ENCODE measurements at places on chromosomes 4 and X. TPM values are rescaled to one million over a fixed set of nuclear protein-coding genes. Genes with fewer than 3 reads are reported as not detected.

DNA sequence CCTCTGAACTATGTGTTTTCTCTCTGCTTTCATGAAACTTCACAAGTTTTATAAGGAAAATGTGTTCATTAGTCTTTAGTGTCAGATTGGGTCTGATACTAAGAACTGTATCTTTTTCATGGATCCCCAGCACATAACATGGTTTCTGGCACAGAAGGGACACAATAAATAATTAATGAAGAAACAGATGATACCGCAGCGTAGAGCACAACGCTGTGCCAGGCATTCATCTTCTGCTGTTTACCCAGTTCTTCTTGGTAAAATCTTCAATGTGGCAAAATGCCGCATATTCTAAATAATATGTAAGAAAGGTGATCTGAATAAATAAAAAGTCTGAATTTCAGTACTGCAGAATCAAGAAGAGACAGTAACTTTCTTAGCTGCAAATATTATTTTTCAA is 12.3 kb downstream of the SCARB2 start:
- DNase-seq = no peak
- no peaks in the 10 kb centered on the region for H3K27me3 ChIP-seq
- H3K4me3 ChIP-seq = no peak overlapping the region
- H3K4me1 ChIP-seq = peaks cover 39% of the 10 kb centered on the region
- H3K36me3 ChIP-seq = peaks cover 1% of the 10 kb centered on the region
- no peak overlapping the region for H3K27ac ChIP-seq

DNA sequence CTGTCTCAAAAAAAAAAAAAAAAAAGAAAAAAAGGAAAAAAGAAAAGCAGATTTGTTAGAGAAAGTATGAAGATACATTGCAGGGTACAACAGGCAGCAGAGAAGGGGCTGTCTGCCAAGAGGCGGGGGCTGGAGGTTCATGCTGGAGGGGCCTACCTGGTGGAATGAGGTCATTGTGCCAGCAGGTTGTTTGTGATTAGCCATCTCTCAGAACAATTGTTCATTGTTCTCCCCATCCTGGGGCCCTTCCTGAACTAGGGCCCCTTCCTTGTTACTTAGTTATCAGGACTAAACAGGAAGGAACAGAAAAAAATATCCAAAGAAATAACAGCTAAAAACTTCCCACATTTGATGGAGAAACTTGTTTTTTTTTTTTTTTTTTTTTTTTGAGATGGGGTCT is 14.0 kb upstream of the GPKOW start:
- peaks cover 13% of the 10 kb centered on the region for H3K36me3 ChIP-seq
- no peaks in the 10 kb centered on the region for H3K4me1 ChIP-seq
- DNase-seq = no peak
- H3K27me3 ChIP-seq = no peaks in the 10 kb centered on the region
- H3K27ac ChIP-seq = no peak overlapping the region

GRCh38 chrX:20159797-20160385 is 18.3 kb upstream of the EIF1AX start:
- H3K36me3 ChIP-seq = peaks cover 34% of the 10 kb centered on the region
- H3K4me1 ChIP-seq = no peaks in the 10 kb centered on the region
- no peak overlapping the region for H3K4me3 ChIP-seq
- no peak for DNase-seq
- H3K27ac ChIP-seq = peak overlapping the region; percentile 40

GRCh38 chr4:69831646-69832325 is 28.2 kb downstream of the SULT1E1 start:
- no peak overlapping the region for H3K4me3 ChIP-seq
- H3K4me1 ChIP-seq = peaks cover 2% of the 10 kb centered on the region
- no peak for DNase-seq
- H3K27me3 ChIP-seq = no peaks in the 10 kb centered on the region
- no peaks in the 10 kb centered on the region for H3K36me3 ChIP-seq

DNA sequence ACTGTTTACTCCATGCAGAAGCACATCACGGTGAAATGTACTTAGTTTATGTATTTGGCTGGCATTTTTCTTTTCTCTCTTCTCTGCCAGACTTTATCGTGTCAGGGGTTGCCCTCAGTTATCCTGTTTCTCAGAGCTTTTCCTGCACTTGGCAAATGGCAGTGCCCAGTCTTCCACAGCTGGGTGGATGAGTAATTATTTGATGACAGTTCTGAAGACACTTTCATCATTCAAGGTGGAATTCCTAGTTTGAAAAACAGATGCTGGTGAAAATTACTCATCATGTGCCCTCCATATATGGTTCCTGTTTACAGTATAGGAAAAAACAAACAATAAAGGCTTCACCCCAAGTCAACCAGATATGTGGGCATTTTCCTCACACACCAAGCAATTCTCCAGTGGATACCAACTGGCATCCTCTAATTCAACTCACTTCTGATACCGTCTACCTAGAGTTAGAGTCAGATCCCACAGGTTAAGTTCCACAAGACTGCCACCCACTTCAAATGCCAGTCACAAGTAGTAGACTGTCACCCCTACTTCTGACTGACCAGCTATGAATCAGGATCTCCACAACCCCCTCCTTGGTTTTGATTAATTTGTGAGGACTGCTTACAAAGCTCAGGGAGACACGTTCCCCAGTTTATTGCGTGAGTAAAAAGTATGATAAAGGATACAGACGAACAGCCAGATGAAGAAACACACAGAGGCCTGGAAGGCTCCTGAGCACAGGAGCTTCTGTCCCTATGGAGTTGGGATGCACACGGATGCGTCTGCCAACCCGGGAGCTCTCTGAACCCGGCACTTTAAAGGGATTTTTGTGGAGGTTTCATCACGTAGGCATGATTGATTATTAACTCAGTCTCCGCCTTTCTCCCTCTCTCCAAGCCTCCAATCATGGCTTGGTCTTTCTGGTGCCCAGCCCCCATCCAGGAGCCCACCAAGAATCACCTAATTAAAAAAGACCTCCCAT is 72.9 kb downstream of the CLDN34 start:
- H3K27me3 ChIP-seq = no peaks in the 10 kb centered on the region
- H3K4me1 ChIP-seq = peaks cover 5% of the 10 kb centered on the region
- no peak for DNase-seq
- H3K36me3 ChIP-seq = no peaks in the 10 kb centered on the region
- no peak overlapping the region for H3K4me3 ChIP-seq

- H3K27ac ChIP-seq = no peak overlapping the region
- DNase-seq = no peak
- H3K27me3 ChIP-seq = no peaks in the 10 kb centered on the region
- H3K4me1 ChIP-seq = no peaks in the 10 kb centered on the region
- H3K4me3 ChIP-seq = no peak overlapping the region
- no peaks in the 10 kb centered on the region for H3K36me3 ChIP-seq
Measured at GRCh38 chrX:23434356-23434884, 99.8 kb downstream of the PTCHD1 start.

DNA sequence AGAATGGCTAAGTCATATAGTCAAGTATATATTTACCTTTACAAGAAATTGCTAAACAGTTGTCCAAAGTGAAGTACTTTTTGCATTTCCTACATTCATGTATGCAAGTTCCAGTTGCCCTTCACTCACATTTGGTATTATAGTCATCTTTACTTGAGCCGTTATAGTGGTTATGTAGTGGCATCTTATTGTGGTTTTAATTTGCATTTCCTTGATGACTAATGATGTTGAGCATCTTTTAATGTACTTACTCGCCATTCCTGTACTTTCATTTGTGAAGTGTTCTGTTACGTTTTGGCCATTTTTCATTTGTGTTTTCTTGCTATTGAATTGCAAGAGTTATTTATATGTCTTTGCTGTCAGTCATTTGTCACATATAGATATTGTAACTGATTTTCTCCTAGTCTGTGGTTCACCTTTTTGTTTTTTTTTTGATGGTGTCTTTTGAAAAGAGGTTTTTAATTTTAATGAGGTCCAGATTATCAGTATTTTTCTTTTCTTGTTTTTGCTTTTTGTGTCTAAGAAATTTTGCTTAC is 27.6 kb downstream of the ARFIP1 start:
- H3K27ac ChIP-seq = peak overlapping the region; percentile 83
- peaks cover 25% of the 10 kb centered on the region for H3K4me1 ChIP-seq
- no peaks in the 10 kb centered on the region for H3K27me3 ChIP-seq

GRCh38 chr4:168723020-168723419 is 226.2 kb downstream of the PALLD start:
- H3K36me3 ChIP-seq = no peaks in the 10 kb centered on the region
- no peak overlapping the region for H3K4me3 ChIP-seq
- no peak for DNase-seq
- peaks cover 13% of the 10 kb centered on the region for H3K4me1 ChIP-seq
- peaks cover 6% of the 10 kb centered on the region for H3K27me3 ChIP-seq

DNA sequence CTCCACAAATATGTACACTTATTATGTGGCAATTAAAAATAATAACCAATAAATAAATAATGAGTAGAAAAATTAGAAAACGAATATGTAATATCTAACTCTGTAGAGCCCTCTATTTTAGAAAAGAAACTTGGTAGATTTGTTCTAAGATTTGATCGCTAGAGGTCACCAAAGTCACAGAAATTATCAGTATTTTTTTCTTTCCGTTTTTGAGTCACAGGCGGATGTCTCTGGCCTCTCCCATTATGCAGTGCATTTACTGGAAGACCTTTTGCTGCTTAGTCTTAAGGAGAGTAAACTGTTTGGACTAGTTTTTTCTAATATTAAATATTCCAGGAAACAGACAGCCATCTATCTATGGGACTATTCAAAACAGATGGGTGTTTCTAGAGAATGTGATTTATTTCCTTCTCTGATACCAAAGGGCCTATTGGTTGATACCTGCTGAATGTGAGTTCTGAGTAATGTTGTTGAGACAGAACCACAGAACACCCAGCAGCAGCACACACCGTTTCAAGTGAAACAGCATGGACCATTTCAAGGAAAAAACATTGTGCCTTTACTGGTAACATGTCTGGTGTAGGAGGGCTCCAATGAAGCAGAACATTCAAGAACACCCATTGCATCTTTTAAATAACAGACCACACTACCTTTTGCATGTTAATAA is 34.0 kb upstream of the GYPA start:
- H3K4me3 ChIP-seq = no peak overlapping the region
- peak; percentile 49 for DNase-seq
- no peaks in the 10 kb centered on the region for H3K36me3 ChIP-seq

DNA sequence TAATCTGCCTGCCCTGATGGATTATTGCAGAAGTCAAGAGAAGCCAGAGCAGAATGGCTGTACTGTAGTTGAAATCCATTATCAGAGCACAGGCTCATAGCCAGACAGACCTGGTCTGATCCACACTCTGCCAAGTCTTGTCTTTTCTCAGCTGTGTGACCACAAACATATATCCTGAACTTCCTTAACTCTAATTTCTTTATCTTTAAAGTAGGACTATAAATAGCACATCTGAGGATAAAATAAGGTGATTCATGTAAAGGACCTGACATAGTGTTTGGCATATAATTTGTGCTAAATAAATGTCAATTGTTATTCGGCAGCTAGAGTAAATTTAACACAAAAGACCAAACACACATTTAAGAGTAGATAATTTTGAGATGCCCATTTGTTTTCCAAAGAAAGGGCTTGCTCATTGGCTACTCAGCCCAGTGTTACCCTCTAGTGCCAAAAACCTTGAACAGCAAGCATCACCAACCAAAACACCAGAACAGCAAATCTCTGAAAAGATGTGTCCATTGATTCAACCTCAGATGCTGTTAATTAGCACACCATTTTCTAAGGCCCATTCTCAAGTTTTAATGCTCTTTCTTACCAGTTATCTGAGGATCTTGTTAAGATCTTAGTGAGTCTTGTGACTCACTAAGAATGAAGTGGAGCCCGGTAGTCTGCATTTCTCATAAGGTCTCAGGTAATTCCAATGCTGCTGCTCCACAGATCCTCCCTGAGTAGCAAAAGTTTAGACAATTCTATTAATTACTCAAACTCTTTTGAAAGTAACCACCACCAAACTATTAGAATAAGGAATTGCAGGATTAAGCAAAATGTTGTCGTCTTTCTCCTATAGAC is 108.8 kb downstream of the HHIP start:
- no peaks in the 10 kb centered on the region for H3K36me3 ChIP-seq
- no peaks in the 10 kb centered on the region for H3K4me1 ChIP-seq
- H3K27me3 ChIP-seq = no peaks in the 10 kb centered on the region
- no peak overlapping the region for H3K4me3 ChIP-seq
- DNase-seq = no peak

GRCh38 chr4:84917086-84917821 is 49.2 kb downstream of the WDFY3 start:
- H3K36me3 ChIP-seq = no peaks in the 10 kb centered on the region
- H3K27ac ChIP-seq = no peak overlapping the region
- H3K4me1 ChIP-seq = no peaks in the 10 kb centered on the region

DNA sequence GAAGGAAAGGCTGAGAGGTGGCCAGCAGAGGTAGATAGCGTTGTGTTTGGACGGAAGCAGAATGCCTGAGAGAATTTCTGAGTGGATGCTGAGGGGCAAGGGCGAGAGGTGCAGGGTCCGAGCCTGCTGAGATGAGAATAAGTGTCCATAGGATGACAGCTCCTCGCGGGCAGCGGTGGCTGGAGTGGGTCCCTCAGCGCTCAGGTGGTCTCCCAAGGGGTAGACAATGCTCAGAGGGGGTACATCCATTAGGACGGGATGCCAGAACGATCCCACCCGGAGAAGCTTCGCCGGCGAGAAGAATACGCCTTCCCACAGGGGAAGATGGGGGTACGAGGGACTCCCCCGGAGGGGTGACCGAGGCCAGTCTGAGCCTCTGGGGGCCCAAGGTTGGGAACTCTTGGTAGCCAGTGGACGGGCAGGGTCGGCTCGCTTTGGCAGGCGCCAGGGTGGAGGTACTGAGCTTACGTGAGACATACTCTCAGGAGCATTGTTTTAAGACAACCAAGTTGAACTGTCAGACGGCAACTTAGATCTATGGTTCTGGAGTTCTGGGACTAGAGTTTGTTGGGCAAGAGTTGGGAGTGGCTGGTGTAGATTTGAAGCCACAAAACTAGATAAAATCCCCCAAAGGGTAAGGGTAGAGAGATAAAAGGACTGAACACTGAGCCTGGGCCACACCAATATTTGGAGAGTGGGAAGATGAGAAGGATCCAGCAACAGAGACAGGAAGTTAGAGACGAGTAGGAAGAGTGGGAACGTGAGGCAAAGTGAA is 15.8 kb downstream of the BRCC3 start:
- H3K36me3 ChIP-seq = peaks cover 35% of the 10 kb centered on the region
- no peak overlapping the region for H3K4me3 ChIP-seq
- DNase-seq = no peak
- no peaks in the 10 kb centered on the region for H3K27me3 ChIP-seq

The SHROOM2 gene
- total RNA-seq = not detected

The PWWP3B gene
- total RNA-seq = not detected

The H2BW2 gene
- total RNA-seq = not detected

The PCDH10 gene
- total RNA-seq = not detected

The RRH gene
- total RNA-seq = 0.19 TPM
